RWPE2 (cell line): ENCODE measurements at places on chromosomes 12 and 14.

DNA sequence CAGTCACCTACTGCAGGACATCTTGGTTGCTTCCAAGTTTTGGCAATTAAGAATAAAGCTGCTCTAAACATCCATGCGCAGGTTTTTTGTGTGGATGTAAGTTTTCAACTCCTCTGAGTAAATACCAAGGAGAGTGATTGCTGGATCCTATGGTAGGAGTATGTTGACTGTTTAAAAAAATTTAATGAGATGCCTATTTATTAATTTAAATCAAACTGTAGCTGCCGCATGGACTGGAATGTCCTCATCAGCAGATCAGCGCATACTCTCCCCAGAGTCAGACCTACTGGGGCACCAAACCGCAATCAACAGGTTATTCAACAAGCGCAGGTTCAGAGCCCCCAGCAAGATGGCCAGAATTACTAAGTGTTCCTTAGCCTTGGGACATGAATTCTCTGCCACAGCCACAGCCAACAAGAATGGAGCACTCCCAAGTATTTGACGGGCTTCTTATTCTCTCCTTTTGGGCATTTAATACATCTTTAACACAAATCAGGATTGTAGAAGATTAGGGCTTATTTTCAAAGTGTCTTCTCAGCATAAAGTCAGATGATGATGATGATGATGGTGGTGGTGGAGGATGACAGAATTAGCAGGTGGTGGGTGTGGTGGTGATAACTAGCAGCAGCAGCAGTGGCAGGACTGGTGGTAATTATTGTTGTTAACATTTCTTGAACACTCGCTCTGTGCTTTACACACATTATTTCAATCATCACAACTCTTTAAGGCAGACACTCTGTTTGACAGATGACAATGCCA lies 170.7 kb downstream of the CHST11 start:
- DNase-seq: no peak

DNA sequence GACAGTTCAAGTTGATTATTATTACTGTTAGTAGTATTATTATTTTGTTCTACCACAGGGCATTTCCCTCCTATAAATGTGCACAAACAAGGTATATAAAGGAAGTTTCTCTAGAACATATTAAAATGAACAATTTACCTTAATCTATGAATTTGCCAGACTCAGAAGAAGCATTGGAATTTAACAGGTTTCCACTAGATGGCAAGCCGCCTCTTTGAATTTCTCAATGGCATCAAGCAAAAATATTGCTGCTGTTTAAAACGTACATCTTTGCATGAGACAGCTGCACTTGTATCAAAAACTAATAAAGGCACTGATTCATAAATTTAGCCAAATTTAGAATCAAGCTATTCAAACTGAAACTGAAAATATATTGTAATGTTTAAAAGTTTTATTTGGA lies 34.6 kb upstream of the MIS18BP1 start:
- no peak for DNase-seq

- DNase-seq: no peak
These were observed 34.6 kb downstream of the NCKAP5L start for GRCh38 chr12:49793620-49794019.

GRCh38 chr12:52971679-52972329 lies 22.9 kb downstream of the KRT18 start:
- peak; percentile 84 for DNase-seq

DNA sequence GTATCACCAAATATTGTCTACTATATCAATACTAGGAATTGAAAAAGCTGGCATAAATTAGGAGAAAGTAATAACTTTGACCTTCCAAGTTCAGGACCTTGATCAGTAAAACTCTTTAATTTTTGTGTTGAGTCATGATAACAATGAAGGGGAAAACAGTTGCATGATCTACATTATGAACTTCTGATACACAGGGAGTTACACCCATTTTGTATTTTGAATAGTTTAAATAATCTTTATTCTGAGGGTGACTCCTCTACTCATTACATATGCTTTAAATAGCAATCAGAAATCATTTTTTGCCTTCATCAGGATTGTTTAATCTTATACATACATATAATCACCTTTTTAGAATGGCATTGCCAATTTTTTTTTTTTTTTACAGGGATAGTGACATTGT lies 492.5 kb downstream of the NAV3 start:
- DNase-seq: no peak

DNA sequence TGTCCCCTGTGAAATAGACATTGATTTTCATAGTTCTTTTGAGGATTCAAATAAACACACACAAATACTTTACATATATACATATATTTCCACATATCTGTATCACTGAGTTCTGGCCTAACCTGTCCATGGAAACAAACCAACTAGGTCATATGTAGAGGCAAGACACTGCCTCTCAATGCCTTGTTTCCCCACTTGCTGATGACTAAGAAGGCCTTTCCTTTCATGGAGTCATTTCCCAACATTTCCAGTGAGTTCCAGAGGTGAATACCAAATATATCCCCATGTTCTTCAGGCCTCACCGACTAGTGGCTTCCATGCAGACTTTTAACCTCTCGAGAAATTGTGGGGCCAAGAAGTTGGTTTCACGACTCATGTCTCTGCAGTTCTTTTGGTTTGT lies 120.8 kb downstream of the DNAI7 start:
- DNase-seq: no peak

DNA sequence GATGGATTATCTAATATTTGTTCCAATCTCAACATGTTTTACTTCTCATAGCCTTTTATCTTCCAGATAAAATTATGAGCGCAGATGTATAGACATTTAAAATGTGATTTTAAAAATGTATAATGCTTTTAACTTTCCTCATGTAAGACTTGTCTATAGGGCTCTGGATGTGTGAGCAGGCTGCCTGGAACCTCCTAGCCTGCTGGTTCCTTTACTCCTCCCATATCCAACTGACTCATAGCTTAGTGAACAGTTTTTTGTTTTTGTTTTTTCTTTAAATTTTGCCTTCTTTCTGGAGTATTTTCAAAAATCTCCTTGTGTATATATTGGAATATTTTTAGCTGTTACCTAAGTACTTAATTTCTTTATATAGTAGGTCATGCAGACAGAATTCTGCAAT lies 115.4 kb downstream of the PDE3A start:
- DNase-seq: no peak

- DNase-seq: no peak
These were observed 258.9 kb downstream of the VRK1 start for GRCh38 chr14:97056086-97056485.

DNA sequence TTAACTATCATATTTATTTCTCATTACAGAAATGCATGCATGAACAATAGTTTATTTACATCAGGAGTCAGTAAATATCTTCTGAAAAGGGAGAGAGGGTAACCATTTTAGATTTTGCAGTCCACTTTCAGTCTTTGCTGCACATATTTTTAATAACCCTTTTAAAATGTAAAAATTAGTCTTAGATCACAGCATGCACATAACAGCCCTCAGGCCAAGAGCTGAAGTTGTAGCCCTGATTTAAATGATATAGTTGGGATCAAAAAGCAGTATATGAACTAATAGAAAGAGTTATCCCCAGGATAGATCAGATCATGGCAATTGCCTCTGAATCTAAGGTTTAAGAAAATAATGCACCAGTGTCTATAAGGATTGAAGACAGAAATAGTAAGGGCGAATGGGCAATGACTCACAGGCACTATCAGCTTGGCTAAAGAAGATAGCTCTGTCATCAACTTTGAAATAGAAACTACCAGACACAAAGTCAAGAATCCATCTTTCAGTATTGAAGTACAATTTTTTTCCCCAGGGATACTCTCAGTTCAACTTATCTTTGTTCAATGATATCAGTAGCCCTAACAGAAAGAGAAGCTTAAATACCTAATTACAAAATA lies 13.1 kb upstream of the CLEC7A start:
- DNase-seq: no peak

GRCh38 chr12:48454667-48455066 lies 17.7 kb upstream of the ANP32D start:
- DNase-seq: no peak

GRCh38 chr14:78851189-78851588 lies 681.0 kb downstream of the NRXN3 start:
- DNase-seq: no peak

DNA sequence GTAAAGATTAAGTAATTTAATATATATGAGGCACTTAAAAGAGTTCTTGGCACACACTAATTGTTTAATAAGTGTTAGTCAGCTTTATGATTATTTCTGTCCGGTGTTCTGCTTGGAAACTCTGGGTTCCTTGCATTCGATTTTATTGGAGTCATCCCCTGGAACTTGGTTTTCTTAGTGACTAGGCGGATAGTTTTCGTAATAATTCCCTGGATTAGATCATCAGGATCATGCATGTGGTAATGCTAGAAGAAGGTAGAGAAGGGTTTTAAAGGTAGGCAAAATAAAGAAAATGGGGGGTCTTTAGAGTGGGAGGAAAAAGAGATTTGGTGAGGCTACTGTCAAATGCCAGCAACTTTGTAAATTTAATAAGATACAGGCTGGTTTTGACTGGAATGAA lies 88.4 kb downstream of the MYF5 start:
- no peak for DNase-seq
